ENCODE measurements at places on chromosomes 3 and 15.
A peak's percentile ranks its signal among the peaks of the same experiment; 100 is the strongest.

GRCh38 chr15:101368086-101368780 is 73.2 kb upstream of the SNRPA1 start:
- DNase-seq, result no peak

DNA sequence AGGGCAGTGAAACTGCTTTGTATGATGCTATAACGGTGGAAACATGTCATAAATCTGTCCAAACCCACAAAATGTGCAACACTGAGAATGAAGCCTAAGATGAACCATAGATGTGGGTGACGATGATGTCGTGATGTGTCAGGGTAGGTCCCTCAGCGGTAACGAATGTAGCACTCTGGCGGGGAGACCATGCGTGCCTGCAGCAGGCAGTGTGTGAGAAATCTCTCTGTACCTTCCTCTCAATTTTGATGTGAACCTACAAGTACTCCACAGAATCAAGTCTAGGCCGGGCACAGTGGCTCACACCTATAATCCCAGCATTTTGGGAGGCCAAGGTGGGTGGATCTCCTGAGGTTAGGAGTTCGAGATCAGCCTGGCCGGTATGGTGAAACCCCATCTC is 268.2 kb upstream of the LYSMD4 start:
- DNase-seq, result no peak

- no peak for DNase-seq
These were observed 120.2 kb downstream of the MEGF11 start for GRCh38 chr15:66133247-66133885.

- DNase-seq, result no peak
These were observed 45.2 kb downstream of the CDCP1 start for GRCh38 chr3:45100981-45101407.

DNA sequence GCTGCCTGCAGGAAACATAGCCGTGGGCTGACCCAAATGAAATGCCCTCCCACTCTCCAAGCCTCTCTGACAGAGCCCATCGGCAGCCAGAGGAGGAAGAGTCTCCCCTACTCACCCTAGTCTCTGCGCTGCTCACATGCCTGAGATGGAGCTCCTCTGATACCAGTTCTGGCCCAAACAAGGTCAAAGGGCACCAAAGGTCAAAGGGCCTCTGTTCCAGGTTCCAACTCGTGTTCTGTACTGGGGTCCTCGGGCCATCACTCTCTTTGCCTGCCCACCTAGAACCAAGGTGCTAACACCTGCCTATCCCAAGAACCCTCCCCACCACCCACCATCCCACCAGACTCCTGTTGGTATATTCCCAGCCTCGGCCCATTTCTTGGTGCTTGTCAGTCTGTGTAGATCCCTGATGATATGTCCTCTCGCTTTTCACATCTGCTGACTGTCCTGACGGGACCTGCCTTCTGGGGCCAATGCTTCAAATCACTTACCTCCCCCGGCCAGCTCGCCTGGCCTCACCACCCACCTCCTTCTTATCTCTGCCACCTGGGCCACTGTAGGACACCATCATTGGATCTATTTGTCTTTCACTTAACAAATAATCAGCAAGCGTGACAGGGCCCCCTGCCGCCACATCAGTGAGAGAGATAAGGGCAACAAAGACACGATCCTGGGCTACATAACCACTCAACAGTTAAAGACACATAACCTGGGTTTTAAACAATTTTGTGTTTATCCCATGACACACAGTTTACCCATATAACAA is 90.4 kb downstream of the SRGAP3 start:
- no peak for DNase-seq

DNA sequence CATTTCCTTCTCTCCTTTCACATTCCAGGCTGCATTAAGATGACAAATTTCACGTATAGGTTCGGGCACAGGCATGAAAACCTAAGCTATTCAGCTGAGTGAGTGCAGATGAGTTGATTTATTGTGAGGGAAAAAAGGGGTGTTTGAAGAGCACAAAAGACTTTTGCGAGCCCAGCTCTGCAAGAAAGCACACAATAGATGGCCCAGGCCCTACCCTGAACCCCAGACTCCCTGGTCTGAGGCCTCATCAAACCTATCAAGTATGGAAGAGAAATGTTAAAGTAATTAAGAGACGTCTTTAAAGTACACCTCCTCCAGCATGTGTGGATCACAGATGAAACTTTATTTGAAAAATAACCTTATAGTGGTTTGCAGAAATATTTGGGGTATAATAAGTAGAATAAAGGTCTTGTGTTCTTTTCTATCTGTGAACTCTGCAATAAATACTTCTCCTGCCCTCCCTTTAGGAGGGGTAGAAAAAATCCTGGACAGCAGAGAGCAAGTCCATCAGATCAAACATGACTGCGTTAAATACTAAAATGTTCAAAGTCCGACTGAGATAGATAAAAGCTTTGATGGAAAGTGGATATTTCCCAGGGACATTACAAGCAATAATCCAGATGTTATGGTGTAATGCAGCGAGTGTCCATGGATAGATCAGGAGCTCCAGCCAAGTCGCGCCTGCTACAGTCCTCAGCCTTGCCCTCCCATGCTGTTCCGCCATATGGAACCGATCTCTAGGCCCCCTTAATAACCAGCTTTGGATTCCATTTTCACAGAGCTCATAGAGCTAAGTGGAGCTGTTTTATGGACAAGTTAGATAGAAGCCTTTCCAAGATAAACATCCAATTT is 121.5 kb downstream of the MCTP2 start:
- DNase-seq, result peak; percentile 100

DNA sequence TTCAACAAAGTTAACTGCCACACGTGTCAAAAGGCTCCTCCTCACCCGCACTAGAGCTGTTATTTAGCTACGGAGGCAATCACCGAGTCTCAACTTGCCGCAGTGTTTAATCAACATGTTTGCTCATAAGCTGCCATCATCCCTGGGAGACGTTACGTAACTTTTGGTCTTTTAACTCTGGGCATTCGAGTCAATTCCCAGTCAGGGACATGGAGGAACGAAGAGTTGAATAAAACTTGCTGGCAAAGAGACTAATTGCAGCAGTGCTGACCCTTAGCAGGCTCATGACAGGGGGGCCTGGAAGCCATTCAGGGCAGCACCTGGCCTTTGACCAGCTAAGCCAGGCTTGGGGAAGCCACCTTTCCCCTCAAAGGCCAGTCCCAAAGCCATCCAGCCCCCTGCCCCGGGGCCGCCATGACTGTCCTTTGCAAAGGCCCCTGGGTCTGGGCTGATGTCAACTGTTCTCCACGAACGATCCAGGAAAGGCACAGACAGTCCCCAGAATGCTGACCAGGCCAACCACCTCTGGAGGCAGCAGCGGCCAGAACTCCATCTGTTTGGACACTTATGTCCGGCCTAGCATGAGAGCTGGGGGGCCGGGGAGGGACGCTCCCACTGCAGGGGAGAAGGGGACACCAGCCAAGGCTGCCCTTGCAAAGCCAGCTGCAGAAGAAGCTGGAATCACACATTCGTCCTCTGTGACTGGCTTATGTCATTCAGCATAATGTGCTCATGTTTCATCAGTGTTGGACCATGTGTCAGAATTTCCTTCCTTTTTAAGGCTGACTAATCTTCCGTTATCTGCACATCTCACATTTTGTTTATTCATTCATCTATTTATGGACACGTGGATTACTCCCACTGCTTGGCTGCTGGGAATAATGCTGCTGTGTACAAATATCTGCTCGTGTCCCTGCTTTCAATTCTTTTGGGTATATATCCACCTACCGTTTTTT is 43.7 kb downstream of the PCSK6 start:
- DNase-seq, result peak; percentile 68

DNA sequence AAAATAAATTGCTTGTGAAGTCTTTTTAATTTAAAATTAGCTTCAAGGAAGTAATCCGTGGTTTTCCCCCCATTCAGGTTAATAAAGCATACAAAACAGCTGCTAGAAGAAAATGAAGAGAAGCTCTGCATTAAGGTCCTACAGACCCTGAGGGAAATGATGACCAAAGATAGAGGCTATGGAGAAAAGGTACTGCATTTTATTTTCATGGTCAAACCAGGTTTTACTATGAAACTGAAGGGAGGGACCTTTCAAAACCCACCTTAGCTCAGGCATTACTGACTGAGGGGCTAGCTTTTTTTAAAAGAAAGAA is 218.5 kb downstream of the ITPR1 start:
- DNase-seq, result no peak

DNA sequence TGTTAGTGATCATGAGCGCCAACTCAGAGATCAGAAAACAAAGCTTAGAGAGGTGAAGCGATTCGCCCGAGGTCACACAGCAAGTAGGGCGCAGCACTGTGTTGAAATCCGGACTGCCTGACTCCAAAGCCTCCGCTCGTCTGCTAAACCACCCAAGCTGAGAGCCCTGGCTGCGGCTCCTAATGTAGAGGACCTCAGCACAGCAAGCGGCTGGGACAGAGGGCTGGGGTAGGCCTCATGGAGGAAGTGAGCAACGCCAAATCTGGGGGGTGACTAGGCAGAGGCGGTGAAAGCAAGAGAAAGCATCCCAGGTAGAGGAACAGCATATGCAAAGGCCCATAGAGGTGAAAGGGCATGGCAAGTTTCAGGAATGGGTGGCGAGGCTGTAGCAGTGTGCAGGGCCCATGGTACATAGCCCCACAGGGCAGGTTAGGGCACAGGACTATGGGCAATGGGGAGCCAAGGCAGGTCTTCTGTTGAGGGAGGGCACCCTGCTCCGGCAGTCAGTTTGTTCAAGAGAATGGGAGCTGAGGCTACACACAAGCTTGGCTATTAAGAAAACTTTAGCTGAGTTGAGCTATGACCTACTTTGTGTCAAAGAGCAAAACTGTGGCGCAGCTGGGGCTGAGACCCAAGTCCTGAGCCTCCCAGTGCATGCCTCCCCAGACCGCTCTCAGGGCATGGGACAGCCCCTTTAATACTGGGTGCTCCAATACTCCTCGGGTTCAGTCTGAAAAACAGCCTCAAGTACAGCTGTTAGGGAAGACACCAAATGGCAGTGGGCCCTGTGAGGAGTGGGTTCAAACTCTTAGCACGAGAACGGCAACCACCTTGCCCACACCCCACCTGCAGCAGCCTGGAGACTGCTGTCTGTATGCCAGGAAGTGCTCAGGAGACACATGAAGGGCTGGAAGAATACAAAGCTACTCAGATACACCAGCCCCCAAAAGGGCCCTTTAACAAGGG is 988 bp upstream of the CFAP92 start:
- no peak for DNase-seq

DNA sequence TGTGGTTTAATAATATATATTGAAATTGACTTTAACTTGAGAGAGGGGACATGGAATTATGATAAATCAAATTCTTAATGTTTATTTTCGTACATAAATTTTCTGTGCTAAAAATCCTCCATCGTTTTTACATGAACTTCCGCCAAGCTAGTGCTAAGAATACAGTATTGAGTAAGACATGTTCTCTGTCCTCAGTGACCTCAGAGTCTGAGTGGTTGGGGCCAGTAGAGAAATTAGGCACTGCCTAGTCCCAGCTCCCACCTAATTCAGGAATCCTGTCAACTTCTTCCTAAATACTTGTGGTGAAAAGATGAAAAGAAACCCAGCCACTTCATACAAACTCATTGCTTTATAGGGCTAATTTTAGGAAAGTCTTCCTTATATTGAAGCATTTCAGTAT is 110.3 kb downstream of the PPP2R3A start:
- DNase-seq, result no peak

DNA sequence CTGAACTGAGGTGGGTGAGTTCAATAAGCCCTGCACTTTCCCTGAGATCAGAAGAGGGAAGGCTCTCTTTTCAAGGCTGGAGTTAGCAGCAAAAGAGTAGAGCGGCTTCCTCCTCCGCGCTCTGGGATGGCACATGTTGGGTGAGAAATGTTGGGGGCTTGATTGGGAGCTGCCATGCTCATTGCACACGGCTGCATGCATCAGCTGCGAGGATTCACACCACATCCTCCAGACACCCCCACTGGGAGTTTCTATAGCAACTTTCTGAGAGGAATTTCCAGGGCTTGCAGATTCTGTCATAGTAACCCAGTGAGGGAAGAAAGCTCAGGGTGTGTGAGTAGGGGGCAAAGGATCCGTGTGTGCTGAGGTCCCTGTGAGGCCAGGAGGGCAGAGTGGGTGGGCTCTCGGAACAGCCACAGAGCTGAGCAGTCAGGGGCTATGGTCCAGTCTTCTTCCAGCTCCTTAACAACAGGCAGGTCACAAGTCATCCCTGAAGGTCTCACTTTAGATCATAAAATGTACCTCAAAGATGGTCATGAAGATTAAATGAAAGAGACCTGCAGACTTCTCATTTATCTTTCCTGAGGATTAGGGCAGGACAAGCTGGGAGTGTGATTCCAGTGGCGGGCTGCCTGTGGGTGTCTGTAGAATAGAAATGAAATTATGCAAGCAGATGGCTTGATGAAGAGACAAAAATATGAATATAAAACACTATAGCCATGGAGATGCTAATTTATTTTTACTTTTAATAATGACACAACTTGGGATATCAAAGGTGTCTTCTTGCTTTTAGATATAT is 75.7 kb upstream of the CHRNA7 start:
- DNase-seq, result no peak

DNA sequence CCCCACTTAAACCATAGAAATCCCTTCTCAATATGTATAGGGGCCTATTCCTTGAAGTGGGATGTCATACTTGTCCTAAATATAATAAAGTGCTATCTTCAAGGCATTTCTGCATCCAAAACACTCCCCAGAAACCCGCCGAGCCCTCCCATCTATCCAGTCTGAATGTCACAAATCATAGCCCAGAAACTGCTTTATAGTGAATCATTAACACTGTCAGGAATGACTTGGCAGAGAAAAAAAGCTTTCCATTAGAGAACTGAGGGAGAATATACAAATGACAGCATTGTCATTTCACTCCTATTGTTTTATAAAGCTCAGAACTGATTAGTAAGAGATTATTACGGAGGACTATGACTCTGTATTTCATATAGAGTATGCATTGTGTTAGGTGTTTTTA is 48.4 kb upstream of the MEIS2 start:
- DNase-seq, result no peak

GRCh38 chr3:64449026-64449425 is 223.8 kb upstream of the PRICKLE2 start:
- DNase-seq, result no peak

DNA sequence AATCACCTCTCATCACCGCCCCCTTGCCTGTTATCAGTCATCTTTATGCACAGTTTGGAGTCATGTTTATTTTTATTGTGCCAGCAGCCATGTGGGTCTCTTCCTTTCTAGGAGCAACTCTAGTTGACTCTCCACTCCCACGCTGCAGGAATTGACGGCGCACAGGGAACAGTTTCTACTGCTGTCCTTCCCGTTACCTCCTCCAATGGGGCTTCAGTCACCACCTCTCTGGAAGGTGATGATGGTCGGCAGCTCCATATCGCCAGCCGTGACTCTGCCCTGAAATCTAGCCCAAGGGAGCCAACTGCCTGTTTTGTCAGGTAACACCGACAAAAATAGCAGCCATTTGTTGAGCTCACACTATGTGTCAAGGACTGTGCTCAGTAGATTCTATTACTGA is 35.6 kb upstream of the FAM107A start:
- DNase-seq, result no peak

DNA sequence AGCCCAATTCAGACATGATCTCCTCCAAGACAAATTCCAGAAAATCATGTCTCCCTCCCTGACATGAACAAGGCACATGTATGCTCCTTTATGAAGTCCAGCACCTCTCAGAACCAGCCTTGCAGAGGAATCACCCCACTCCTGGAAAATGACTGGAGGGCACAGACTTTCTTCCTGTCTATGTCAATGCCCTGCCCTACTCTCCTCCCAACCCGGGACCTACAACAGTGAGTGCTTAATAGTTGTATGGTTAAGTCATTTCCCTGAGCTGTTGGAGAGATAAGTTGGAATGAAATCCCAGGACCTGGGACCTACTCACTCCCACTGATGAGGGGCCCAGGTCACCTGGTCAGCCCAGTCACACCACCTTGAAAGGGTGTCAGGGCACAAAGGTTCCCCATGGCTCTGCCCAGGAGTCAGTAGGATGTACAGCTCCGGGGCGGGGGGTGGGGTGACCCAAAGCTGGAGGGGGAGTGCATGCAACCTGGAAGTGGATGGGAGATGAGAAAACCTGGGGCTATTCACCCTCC is 80.1 kb upstream of the HERC1 start:
- DNase-seq, result no peak

All from lung (tissue), 17 donors.